Fibroblast of skin of right quadriceps (primary cell): ENCODE measurements at places on chromosomes 16 and 17.
A peak's percentile ranks its signal among the peaks of the same experiment; 100 is the strongest.

DNA sequence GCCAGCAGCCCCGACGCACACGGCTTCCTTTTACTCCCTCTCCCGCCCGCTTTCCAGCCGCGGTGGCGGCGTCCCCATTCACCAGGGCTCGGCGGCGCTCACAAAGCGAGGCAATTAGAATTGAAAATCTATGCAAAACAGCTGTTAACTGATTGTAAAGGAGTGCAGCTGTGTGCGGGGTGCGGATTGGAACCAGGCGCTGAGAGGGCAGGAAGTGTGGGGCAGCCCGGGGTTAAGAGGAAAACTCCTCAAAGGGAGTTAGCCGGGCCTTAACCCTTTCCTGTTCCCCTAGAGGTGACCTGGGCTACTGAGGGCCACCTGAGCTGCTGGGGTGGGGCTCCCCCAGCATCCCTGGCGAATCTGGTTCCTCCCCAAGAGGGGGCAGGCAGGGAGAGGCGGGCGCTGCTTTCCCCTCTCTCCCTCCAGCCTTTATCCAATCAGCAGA lies 5.8 kb upstream of the GSE1 start:
- DNase-seq = no peak

GRCh38 chr17:606508-607250 lies 108.0 kb downstream of the VPS53 start:
- DNase-seq = peak; percentile 53

DNA sequence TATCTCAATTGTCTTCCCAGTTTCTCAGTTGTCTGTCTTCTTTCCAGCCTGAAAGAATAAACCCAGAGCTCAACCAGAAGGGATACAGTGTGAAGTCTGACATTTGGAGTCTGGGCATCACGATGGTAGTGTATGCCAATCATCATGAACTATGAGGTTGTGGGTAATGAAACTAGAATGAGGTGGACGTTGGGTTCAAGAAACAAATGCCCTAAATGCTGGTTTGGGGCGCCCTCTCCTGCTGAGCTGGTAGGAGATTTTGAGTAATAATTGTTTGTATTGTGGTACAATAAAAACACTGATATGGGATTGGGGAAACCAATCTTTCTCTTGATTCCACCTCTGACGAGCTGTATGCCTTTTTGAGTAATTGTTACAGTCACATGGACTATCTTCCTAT lies 110.4 kb downstream of the MAP2K6 start:
- no peak for DNase-seq

DNA sequence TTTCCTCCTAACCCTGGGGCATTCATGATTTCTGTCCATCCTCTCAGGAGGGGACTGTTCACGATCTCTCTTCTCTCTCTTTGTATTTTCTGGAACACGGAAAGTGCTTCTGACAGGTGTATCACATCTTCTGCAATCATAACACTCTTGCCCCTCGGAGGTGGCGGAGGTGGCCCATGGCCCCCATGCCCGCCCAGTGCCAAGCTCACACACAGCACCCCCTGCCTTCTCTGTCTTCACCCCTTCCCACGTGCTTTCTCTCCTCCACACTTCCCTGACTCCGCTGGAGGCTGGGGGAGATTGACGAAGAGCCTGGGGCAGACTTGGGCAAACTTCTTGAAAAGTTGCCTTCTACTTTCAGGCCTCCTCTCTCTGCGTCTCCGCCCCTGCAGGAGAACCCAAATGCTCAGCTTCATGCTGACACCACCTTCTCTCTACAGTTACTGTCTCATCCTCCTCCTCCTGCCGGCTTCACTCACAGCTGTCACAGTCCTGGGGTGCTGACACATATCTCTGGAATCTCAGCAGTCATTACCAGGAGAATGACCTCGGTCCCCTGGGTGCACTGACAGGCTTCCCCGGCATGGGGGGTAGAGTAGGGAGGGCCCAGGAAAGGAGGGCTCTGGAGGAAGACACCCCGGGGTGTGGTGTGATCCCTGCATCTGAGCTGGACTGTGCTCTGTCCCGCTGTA lies 127.1 kb downstream of the ENGASE start:
- peak; percentile 70 for DNase-seq

GRCh38 chr17:65051922-65052321 lies 4.6 kb downstream of the GNA13 start:
- no peak for DNase-seq

GRCh38 chr17:78272181-78272913 lies 40.9 kb downstream of the TMEM235 start:
- no peak for DNase-seq

GRCh38 chr17:63458478-63458877 lies 12.4 kb upstream of the CYB561 start:
- no peak for DNase-seq

GRCh38 chr17:48910370-48910769 lies 2.2 kb downstream of the UBE2Z start:
- DNase-seq = no peak

DNA sequence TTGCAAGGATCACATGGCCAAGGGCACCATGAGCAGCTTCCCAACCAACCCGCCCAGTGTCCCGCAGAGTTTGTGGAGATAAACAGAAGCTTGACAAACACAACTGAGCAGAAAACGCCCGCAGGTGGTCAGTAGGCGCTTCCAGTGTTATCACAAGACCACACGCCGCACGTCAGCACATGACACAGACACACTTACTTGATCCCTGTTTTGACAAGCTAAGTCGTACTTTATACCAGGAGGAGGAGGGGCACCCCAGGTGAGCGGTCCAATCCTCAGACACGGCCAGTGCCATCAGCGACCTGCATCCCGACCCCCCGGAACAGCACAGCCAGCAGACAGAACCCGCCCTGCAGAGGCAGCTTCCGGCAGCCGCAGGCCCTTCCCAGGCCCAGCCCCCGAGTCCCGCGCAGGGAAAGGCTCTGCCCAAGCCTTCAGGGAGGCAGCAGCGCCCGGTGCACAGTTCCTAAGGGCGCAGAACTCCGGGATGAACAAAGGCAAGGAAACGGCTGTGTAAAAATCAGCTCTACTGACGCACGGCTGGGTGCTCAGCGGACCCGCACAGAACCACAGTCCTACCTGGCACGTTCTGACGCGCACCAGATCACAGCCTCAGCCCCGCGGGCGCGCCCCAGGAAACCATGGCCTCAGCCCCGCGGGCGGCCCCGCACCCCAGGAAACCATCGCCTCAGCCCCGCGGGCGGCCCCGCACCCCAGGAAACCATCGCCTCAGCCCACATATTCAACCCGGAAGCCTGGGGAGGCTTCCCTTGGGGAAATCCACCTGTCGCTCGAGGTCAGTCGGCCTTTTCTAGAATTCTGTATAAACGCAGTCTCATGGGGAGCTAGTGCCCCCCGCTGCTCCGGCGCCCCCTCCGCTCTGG lies 27.8 kb downstream of the AXIN1 start:
- no peak for DNase-seq

- no peak for DNase-seq
Measured at GRCh38 chr17:64503821-64504768, 2.0 kb downstream of the DDX5 start.

GRCh38 chr17:3812771-3813170 lies 11.8 kb upstream of the ITGAE start:
- no peak for DNase-seq

GRCh38 chr17:804541-805435 lies 22.6 kb downstream of the MRM3 start:
- no peak for DNase-seq

DNA sequence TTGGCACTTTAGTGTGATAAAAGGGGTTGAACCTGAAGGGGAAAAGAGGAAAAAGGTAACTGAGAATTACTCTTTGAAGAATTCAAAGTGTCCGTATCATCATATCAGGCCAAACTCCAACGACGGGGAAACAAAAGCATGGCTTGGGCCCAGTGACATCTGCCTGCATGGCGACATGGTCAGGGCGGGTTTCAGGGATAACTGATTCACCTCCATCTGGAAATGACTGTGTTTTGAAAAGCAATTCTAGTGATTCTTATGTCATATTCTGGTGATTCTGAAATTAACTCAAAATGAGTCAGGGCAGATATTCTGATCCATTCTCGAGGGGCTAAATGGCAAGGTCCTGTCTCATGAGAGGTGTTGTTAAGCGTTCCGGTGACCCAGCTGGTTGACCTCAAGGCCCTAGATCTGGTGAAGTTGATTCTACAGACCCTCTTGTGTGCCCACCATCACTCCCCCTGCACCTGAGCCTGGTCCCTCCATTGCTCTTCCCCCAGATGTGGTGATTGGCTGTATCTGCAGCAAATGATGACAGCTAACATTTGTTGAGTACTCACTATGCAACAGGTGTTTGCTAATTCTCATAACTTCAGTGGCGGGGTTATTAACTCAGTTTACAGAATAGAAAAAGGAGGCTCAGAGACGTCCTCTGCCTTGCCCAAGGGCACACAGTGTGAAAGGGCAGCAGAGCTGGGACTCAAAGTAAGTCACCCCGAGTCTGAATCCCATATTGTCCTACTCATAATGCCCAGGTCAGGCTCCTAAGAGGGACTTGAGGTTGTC lies 251.8 kb downstream of the MAF start:
- DNase-seq = no peak

- DNase-seq = no peak
Measured at GRCh38 chr16:35102780-35103403, 1643.5 kb downstream of the TP53TG3F start.

DNA sequence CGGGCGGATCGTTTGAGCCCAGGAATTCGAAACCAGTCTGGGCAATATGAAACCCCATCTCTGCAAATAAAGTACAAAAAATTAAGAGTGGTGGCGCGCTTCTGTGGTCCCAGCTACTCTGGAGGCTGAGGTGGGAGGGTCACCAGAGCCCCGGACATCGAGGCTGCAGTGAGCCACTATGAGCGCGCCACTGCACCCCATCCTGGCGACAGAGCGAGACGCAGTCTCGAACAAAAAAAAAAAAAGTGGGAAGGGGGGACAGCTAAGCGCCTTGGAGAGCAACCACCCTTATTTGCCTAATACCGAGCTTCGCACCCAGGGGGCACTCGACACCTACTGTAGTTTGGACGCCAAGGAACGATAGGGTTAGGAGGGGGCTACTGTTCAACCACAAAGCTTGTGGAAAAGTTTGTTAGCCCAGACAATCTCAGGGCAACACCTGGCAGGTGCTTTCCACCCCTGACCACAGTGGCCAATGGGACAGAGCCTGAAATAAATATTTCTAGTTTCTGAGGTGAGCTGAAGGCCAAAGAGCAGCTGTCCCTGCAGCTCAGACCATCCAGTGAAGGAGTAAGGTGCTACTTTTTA lies 847 bp upstream of the PSMC3IP start:
- peak; percentile 70 for DNase-seq

GRCh38 chr17:43051969-43052368 lies 26.9 kb downstream of the RND2 start:
- no peak for DNase-seq

DNA sequence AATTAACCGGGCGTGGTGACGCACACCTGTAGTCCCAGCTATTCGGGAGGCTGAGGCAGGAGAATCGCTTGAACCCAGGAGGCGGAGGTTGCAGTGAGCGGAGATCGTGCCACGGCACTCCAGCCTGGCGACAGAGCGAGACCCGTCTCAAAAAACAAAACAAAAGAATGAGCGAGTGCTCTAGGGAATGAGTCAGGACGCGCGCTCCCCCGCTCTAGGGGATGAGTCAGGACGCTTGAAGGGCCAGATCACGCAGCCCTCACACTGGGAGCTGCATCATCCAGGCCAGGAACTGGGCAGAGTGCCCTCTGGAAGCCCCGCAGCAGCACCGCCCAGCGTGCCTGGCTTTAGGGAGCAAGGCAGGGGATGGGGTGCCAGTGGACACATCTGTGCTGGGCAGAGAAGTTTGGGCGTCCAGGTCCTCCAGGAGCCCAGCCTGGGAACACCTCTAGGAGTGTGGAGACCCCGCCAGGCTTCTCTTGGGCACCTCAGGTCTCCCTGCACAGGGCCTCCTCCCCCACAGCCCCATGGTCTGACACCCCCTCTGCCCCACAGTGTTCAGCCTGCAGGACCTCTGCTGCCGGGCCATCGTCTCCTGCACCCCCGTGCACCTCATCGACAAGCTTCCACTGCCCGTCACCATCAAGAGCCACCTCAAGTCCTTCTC lies 3.9 kb upstream of the WFIKKN1 start:
- DNase-seq = peak; percentile 93

GRCh38 chr17:41784207-41784744 lies 2.2 kb downstream of the JUP start:
- peak; percentile 44 for DNase-seq

DNA sequence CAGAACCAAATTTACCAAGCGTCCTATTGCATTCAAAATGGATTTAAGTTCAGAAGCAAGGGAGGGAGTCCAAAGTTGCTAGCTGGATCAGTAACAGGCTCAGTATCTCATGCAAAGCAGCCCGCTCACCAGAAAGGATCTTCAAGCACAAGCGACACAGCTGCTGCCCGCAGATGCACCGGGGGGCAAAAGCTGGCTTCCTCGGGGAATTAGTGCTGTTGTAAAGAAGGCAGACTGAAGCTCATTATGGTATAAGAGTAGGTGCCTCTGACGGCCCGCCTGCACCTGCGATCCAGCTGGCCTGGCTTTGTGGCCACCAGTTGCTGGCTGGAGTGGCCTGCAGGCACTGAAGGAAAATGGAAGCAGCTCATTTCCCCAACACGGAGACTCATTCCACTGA lies 128.4 kb upstream of the RCVRN start:
- no peak for DNase-seq

- no peak for DNase-seq
Measured at GRCh38 chr17:66426397-66427033, 124.1 kb downstream of the PRKCA start.
